ENCODE measurements at places on chromosomes 16 and 17. TPM values are rescaled to one million over a fixed set of nuclear protein-coding genes. Genes with fewer than 3 reads are reported as not detected.

The KRT25 gene
- total RNA-seq = not detected

The PIRT gene
- not detected for total RNA-seq

The KRT33A gene
- total RNA-seq = not detected

The ZNF597 gene
- 2.0 TPM for total RNA-seq

Data from left ventricle myocardium superior (tissue), 1 donor.